ENCODE measurements at places on chromosomes 3 and 15.

DNA sequence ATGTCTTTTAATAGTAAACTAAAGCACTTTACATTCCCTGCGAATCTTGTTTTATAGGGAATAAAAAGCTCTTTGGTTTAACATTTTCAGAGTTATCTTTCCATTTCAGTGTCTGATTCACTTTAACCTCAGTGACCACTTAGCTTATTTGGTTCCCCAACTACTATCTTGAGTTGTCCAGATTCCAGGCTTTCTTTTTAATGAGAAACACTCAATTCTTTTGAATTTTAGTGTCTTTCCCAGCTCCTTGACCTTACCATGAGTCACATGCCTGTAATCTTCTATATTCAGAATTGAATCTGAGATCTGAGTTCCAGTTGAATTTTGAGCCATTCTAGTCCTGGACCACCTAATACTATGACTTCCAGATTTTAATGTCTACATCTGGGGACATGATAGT is 144.4 kb downstream of the KCNAB1 start:
- DNase-seq: no peak

- no peak for DNase-seq
Observed at GRCh38 chr3:32597656-32598055, 27.0 kb upstream of the DYNC1LI1 start.

DNA sequence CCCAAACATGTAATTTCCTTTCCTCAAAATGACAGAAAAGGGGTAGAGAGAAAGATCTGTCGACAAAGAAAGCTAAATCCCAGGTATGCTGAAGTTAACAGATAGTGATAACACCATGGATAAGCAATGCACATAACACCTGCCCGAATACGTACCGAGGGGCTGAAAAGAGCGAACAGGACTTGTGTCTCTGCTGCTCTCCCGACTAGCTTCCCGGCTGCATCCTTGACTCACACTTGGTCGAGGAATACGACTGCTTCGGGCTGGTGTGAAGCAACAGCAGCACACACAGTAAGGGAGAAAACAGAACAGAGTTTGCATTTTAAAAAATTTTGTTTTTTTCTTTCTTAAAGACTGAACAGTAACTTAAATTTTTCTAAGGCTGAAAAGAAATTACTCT is 136.4 kb downstream of the CLASP2 start:
- DNase-seq: no peak

GRCh38 chr3:134754768-134755559 is 40.1 kb upstream of the EPHB1 start:
- DNase-seq: no peak

DNA sequence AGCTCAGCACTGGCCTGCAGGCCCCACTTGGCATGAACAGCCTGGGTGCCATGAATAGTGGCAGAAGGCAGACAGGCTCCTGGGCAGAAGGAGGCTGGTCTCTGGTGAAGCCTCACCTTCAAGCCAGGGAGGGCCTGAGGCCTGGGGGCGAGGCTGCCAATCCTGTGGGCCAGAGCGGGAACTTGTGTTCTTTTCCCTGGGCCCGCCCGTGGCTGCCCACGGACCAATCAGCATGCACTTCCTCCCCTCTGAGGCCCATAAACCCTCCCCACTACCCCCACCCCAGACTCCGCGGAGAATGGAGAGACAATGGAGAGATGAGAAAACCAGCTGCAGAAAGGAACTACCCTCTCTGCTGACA is 283.8 kb upstream of the ROBO1 start:
- DNase-seq: no peak

- no peak for DNase-seq
Observed at GRCh38 chr3:113832477-113833164, 6.0 kb upstream of the GRAMD1C start.

DNA sequence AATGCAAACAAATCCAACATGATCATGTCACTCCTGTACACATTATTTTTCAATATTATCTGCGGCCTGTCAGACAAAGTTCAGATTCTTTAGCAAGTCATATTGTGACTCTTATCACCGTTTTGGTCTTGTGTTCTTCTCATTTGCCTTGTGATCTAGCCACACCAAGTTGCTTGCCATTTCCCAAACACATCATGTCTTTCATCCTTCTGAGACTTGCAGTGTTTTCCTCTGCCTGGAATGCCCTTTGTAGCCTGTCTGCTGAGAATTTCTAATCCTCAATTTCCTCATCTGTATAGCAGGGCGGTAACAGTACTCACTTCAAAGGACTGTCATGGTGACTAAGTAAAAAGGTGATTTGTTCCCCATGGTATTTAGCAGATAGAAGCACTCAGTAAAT is 135.0 kb downstream of the GREM1 start:
- no peak for DNase-seq

GRCh38 chr3:54086652-54087405 is 35.5 kb upstream of the CACNA2D3 start:
- no peak for DNase-seq

- DNase-seq: no peak
Observed at GRCh38 chr15:58178668-58179067, 40.5 kb downstream of the AQP9 start.

GRCh38 chr3:52401021-52401420 is 43.9 kb downstream of the SEMA3G start:
- no peak for DNase-seq

DNA sequence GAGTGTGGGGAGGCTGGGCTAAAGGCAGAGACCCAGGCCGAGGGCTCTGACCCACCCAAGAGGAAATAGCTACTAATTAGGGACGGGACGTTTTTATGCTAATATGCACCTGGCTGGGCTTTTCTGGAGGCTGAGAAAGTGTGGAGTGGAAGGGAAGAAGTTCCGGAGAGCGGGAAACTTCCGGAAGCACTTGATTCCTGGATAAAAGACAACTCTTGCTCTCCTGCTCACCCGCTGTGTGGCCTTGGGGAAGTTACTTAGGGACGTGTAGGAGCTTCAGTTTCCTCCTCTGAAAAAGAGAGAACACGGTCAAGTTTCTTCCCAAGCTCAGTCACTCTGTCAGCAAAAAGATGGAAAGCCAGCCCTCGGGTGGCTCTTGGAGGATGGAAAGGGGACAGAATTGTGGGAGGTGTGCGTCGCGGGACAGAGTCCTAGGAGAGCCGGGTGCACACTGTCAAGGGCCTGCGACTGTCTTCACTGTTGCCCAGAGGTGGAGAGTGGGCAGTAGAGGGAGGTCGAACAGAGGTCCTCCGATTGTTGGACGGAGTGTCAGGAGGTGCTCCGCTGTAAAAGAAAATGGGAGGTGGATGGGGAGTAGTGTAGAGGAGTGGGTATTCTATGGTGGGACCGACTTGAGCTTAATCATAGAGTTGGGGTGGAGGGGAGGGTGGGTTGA is 43.2 kb downstream of the EPHB3 start:
- DNase-seq: no peak

DNA sequence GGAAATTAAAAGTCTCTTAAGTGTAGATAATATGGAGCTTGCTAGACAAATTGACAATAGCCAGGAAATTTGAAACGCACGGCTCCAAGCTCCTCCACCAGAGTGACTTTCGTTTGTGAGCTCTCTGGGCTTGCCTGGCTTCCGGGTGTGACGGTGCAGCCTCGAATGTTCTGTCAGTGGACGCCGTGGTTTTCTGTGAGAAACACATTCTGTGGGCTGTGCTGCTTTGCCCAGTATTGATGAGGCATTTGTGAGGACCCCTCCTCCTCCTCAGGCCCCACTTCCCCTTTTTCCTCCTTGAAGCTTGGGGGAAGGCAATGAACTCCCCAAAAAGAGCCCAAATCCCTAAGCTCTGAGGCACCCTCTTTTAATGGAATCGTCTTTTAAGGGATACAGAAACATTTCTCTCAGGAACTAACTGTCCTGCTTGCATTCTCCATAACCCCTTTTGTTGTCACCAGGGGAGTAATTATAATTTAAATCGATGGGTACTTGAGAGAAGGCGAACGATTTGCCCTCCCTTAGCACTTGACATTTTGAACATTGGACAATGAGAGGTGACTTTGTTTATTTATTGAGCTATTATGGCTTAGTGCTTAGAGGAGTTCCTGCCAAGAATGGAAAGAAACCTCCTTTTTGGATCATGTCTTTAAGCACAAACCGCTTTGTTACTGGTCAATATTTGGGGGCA is 40.8 kb downstream of the POLR2M start:
- DNase-seq: no peak

DNA sequence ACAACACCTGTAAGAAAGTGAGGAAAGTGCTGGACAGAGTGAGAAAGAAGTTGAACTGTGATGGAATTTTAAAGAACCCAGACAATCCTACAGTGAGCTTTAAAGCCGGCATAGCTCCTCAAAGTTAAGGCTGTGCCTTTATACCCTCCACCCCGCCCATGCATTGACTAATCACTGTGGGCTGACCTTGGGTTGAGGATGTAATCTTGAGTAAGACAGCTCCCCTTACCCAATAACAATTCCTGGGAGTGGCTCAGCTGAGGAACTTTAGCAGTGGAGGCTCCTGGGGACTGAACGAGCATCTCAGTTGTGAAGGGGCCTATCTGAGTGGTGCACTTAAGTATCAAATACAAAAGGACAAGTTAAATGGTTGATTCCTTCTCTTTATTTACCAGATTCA is 35.7 kb upstream of the ZNF770 start:
- DNase-seq: no peak

DNA sequence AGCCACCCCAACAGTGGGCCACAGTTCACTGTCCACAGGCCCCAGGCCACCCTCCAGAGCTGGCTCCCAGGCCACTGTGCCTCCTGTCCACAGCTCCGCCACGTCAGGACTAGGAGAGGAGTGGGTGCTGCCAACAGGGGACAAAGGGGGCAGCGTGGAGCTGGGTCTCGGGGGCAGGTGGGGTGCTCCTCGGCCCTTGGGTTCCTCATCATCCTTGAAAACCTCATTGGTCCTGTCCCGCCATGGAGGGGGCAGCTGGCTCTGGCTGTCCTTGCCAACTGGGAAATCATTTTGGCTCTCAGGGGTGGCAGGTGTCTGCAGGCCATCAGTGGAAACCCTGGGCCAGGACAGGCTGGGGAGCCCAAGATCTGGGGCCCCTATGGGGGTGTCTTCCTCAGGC is 45.2 kb downstream of the ADAMTS7 start:
- DNase-seq: no peak

- DNase-seq: no peak
Observed at GRCh38 chr15:65328506-65329287, 24.2 kb downstream of the RNU5B-1 start.

DNA sequence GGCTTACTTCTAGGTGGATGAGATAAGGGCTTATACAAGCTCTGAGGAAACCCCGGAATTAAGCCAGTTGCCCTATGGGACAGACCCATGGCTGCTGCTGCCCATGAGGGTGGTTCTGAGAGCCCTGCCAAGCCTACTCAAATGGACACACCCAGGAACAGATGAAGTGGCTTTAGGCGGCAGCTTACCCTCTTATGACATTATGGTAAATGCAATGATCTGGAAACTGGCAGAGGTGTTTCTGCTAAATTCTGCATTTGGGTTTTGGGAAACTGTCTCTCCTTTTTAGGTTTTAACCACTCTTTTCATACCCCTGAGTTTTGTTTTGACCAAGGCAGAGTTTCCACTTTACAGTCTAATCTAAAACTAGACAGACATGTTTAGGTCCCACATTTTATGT is 9.0 kb upstream of the ZBED2 start:
- no peak for DNase-seq

GRCh38 chr3:56131974-56132590 is 336.2 kb downstream of the ERC2 start:
- DNase-seq: no peak

DNA sequence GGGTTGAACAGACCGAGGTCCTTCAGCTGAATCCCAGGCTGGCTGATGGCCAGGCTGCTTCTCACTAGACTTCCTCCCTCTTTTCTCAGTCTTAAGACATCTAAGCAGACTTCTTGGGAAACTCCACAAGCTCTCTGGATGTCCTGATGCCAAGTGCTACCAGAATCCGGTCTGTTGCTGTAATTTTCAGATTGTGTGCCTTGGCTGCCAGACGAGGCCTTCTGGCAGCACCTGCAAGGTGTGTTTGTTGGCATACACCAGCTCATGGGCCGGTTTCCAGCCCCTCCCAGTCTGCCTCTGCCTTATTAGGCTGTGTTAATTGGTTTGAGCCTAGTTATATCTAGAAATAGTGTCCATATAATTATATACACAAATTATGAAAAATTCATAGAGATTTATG is 120.6 kb downstream of the TNIK start:
- DNase-seq: no peak

DNA sequence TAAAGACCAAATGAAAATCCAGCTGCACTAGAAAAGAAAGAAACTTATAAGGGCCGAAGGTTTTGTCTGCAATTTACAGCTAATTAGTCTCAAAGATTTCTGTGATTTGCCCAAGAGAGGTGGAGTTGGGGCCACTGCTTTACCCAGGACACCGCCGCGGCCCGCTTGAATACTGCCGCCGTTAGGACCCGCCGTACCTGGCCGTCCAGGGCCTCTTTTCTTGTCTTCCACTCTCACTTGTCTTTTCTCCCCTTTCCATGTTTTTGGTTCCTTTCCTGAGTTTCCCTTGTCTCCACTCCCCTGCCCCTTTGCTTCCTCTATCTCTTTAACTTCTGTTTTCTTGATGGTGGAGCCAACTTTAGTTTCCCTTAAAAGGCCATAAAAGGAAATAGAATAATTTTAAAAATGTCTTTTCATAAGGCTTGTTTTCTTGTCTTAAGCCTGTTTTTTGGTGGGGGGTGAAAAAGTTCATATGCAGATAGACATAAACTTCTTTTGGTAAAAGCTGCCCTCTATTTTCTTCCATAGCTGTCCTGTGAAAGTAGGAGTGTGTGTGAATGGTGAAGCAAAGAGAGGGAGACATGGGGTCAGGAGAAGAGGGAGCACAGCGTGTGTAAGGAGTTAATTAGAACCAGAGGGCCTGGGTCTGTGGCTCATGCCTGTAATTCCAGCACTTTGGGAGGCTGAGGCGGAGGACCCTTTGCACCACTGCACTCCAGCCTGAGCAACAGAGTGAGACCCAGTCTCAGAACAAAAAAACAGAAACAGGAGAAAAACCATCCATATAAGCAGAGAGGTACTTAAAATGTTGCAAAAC is 16.0 kb upstream of the CCNL1 start:
- no peak for DNase-seq

- no peak for DNase-seq
Observed at GRCh38 chr3:15711281-15711680, 86.5 kb downstream of the ANKRD28 start.

- no peak for DNase-seq
Observed at GRCh38 chr3:72595376-72595775, 252.9 kb downstream of the SHQ1 start.

- no peak for DNase-seq
Observed at GRCh38 chr15:91307601-91308000, 207.5 kb downstream of the SV2B start.
